Karpas-422 (cell line): ENCODE measurements at places on chromosomes 1 and 21.
A peak's percentile ranks its signal among the peaks of the same experiment; 100 is the strongest.

- no peak overlapping the region for H3K4me3 ChIP-seq
- DNase-seq, result no peak
- no peak overlapping the region for H3K27ac ChIP-seq
- H3K27me3 ChIP-seq, result no peaks in the 10 kb centered on the region
- peaks cover 19% of the 10 kb centered on the region for H3K4me1 ChIP-seq
- no peaks in the 10 kb centered on the region for H3K36me3 ChIP-seq
These were observed 2.3 kb upstream of the MAP3K6 start for GRCh38 chr1:27368869-27369582.

DNA sequence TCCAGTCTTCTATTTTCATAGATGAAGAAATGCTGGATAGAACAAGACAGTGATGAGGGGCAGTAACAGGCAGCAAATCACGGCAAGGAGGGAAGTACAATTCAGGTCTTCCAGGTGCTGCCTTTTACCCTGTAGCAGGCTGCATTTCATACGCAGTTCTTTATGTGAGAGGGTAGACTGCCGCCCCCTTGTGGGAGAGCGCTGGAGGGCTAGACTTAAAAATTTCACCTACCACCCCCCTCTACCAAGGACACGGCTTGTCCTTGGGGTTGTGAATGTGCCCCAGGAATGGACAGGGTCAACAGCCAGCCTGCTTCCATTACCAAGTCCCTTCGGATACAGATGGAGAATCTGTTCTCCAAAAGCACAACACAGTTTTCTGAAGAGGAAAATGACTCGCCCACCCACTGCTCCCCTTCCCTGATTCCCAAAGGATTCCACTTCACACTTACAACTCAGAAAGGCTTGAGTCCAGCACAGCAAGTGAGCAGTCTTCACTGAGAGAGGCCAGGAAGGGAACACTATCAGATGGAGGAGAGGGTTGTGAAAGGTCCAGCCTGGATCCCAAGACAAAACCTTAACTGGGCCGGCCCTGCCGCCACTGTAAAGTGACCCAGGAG is 7.4 kb downstream of the WDR77 start:
- peaks cover 84% of the 10 kb centered on the region for H3K36me3 ChIP-seq
- peak; percentile 77 for DNase-seq
- no peak overlapping the region for H3K4me3 ChIP-seq
- H3K27me3 ChIP-seq, result no peaks in the 10 kb centered on the region
- peaks cover 3% of the 10 kb centered on the region; the same call in 1 of the 2 replicates for H3K4me1 ChIP-seq

DNA sequence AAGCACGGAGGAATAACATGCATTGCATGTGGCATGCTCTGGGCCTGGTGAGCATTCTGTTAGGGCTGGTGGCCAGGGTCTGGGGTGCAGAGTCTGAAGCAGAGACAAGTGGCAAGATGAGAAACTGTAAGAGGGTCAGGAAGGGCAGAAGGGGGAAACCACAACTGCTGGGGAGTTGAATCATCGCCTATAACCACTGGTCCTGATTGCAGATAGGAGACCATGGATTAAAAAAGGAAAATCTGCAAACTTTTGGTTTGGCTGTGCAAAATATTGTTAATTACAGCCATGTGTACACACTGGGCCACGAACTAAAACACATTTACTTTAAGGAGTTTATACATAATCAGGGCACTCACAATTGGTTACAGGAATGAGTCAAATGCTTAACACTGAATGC is 76.6 kb downstream of the TGFBR3 start:
- no peak for DNase-seq
- H3K36me3 ChIP-seq, result no peaks in the 10 kb centered on the region
- H3K27ac ChIP-seq, result no peak overlapping the region
- no peaks in the 10 kb centered on the region for H3K27me3 ChIP-seq
- H3K4me1 ChIP-seq, result no peaks in the 10 kb centered on the region

DNA sequence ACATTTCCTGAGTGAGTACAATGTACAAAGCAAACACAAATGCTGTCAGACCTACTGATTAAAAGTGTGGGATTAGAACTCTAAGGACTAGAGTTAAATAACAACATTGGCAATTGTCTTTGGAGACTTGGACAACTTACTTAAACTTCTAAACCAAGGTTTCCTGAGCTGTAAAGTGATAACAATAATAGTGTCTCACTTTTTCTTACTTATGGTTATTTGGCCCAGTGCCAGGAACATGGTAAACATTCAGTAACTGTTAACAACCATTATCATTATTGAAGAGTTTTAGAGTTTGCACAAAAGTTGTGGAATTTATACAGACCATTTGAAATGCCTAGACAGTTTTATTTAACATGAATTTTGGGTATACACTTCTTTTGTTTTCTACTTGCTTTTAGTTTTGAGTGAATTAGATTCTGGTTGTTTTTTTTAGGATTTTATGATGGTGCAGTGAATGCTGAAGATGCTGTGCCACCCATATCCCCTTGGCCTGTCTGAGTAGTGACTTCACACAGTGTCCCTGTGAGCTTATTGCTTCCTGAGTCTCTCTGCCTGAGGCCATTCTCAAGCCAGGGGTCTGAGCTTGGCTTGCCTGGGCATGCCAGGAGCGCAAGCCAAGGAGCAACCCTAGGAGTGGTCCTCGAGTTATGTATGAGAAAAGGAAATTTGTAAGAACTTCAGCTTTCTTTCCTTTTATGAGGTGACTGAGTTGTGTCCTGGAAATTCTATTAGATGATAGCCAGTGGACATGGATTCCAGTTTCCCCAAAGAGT is 932.8 kb downstream of the TTLL7 start:
- no peaks in the 10 kb centered on the region for H3K36me3 ChIP-seq
- no peak overlapping the region for H3K27ac ChIP-seq
- H3K27me3 ChIP-seq, result no peaks in the 10 kb centered on the region
- no peak for DNase-seq
- no peak overlapping the region for H3K4me3 ChIP-seq

DNA sequence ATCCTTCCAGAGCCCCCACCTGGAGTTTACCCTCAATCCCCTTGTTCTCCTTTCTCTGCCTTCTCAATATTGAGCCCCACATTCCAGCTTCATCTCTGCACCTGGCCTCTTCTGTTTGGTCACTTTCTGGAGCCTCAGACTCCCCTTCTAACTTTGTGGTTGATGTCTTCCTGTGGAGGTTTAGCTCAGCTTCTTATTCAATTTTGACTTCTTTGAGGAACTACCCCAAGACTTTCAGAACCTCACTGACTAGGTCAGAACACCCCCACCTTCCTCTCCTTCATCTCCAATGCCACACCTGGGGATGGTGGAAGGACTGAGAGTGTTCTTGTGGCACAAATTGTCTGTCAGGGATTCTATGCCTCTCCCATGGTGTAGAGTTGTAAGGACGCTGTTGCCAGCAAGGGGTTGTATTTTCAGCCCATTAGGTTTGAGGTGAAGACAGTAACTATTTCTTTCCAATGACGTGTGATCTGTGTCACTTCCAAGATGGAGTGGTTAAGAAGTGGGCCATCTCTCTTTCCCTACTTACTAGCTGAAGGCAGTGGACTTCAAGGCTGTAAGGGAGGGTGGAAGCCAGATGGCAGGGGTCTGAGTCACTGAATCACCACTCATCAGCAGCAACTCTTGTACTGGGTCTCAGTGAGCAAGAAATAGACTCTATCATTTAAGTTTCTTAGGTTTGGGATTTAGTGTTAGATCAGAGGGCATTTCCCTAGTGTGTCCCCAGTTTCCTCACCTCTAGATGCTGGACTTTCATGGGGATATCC is 80.6 kb downstream of the PAPPA2 start:
- DNase-seq, result no peak
- no peaks in the 10 kb centered on the region for H3K4me1 ChIP-seq
- no peak overlapping the region for H3K27ac ChIP-seq
- no peaks in the 10 kb centered on the region for H3K36me3 ChIP-seq
- H3K27me3 ChIP-seq, result no peaks in the 10 kb centered on the region

DNA sequence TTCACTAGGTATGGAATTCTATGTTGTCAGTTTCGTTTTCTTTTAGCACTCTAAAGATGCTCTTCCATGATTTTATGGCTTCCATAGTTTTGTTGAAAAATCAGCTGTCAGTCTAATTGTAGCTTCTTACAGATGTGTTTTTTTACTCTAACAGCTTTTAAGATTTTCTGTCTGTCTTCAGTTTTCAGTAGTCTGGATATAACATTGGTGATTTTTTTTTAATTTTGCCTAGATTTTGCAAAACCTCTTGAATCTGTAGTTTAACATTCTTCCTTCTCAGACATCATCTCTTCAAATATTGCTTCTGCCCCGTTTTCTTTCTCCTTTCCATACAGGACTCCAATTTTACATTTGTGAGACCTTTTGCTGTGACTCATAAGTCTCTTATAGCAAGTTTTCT is 17.9 kb upstream of the DYRK1A start:
- H3K4me3 ChIP-seq, result no peak overlapping the region
- H3K27me3 ChIP-seq, result no peaks in the 10 kb centered on the region
- H3K36me3 ChIP-seq, result no peaks in the 10 kb centered on the region
- H3K4me1 ChIP-seq, result no peaks in the 10 kb centered on the region
- DNase-seq, result no peak
- no peak overlapping the region for H3K27ac ChIP-seq

DNA sequence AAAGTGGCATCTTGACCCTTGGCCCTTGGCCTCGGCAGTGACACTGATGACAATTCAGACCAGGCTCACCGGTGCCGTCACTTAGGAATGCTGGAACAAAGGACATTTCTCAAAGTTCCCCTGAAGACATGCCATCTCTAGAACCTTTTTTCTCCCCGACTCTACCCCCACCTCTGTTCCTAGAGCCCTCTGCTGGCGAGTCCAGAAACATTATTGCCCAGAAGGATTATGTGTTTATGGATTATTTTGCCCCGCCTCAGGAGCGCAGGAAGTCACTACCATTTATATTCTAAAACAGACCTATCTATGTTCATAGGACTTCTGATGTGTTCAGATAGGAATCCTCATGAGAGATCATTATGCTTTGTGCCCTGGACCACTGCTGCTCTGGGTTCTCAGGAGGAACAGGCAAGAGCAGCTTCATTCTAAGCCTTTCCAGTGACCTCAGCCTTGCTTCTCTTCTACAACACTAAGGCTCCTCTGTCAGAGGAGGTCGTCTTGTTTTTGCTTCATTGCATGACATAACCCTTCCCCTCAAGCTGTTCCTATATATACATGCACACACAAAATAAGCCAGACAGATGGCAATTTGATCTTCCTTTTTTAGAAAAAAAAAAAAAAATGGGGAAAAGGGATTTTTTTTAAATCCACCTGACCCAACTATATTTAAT is 12.4 kb upstream of the SHISA4 start:
- no peak overlapping the region for H3K27ac ChIP-seq
- no peak for DNase-seq
- H3K4me1 ChIP-seq, result no peaks in the 10 kb centered on the region
- H3K4me3 ChIP-seq, result no peak overlapping the region
